SJCRH30 (cell line): ENCODE measurements at places on chromosomes 3 and 15.
A peak's percentile ranks its signal among the peaks of the same experiment; 100 is the strongest.

DNA sequence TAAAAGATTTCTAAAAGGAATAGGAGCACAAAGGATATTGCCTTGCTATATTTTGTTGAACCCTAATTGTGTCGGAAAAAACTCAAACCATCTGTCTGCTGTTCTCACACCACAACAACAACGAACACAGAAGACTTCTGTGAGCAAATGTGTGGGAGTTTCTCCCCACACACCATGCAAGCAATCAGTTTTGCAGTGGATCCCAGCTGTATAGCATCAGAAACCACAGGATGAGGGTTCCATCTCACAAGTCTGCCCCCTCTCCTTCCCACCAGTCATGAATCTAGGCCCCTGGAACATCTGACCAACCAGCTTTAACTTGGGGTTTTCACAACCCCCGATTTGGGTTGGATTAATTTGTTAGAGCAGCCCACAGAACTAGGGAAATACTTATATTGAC is 91.3 kb upstream of the SLC4A7 start:
- DNase-seq = no peak

DNA sequence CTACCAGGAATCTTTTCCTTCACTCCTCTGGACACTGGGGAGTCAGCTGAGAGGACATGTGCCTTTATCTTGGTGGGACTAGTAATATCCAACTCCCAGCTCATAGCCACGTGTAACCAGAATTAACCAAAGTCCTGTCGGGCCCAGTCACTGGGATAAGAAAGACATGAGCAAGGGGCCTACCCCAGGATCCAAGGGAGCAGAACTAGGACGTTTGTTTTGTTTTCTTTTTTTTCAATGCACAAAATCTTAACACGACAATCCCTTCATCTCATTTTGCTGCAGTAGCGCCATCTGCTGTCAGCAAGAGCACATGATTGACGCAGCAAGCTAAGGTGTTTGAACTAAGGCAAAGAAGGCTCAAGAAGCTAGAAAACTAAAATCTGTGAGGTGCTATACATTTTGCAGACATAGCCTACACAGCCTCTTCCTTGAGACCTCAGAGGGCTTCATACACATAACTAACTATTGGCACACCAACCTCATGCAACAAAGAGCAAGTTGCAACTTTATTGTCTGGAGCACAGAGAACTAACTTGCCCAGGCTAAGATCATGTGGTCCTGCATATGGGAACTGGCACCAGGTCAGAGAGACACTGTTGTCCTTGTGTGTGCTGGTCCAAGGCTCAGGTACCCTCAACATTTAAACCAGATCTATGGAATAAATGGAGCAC is 43.6 kb downstream of the RLBP1 start:
- peak; percentile 76 for DNase-seq

GRCh38 chr3:132535575-132536441 is 61.3 kb upstream of the ACKR4 start:
- peak; percentile 63 for DNase-seq

GRCh38 chr3:82157952-82158351 is 396.5 kb upstream of the GBE1 start:
- DNase-seq = no peak

DNA sequence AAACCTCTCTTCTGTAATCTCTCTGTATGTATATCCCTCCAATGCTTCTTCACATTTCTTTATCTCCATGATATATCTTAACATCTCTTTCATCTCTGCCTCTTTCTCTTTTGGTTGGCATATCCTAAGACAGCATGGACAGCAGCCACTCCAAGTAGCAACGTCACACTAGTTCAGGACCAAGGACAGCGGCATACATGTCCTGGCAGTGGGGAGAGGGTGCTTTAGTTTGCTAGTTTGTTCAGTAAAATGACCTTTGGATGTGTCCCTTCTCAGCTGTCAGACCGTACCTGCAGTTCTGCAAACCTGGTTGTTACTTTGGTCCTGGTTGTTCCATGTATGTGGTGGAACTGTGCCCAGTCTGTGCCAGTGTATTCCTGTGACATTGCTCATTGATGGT is 225.6 kb upstream of the ROPN1 start:
- DNase-seq = peak; percentile 75

- DNase-seq = peak; percentile 59
Observed at GRCh38 chr3:107927361-107928083, 163.3 kb downstream of the CD47 start.

GRCh38 chr3:160837394-160837980 is 81.5 kb downstream of the PPM1L start:
- DNase-seq = no peak

GRCh38 chr3:142319094-142319493 is 93.7 kb upstream of the GK5 start:
- DNase-seq = no peak

DNA sequence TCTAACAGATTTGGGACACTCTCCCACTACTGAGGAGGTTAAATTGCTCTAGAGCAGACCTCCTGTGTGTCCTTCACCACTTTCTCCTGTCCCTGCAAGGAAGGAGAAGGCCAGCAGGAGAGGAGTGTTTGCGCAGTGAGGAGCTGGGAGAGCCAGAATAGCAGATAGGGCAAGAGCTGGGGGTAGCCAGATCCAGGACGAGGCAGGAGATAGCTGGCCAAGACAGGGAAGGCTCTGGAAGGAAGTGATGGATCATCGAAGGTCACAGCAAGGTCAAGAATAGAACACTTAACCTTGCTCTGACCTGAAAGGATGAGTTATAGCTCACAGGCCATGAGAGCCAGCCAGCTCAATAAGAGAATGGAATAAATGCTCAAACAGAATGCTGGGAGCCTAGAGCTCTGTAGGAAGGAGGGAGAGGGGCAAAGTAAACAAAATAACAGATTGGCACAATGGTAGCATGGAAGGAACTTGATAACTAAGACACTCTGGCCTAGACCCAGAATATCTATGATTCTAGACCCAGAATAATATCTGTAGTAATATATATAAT is 37.5 kb upstream of the FSIP1 start:
- DNase-seq = no peak

DNA sequence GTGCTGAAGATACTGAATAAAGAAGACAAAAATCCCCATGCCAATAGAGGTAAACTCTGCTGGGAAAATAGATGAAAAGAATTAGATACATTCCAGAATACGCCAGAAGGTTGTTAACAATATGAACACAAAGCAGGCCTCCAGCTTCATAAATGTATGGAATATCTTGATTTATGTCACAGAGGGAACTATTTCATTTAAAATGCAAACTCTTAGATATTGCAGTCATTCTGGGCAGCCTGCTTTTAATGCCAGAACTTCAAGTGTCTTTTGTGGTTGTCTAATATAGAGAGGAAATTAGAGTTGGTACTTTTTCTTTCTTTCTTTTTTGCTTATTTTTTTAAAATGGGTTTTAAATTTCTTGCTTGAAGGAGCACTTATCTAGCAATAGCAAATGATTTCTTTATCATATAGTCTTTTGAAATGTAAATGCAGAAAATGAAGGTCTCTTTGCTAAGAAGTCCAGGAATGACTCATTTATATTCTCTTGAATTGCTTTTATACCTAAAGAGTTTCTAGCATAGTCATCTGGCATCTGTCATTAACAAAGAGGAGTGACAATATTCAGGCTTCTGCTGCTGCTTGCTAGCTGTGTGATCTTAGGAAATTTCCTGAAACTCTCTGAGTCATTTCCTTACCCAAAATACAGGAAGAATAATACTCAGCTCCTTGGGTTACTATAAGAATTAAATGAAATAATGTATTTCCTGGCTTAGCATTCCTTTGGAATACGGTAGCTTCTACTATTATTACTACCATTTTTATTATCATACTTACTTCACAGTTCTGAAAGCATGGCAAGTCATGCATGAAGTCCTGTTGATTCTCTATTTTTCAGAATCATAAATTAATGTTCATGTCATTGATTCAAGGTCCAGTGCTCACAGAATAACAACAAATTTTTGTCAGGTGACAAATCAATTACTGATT is 527.6 kb downstream of the DIPK2A start:
- DNase-seq = no peak

GRCh38 chr3:149763565-149764195 is 11.4 kb upstream of the COMMD2 start:
- DNase-seq = no peak

GRCh38 chr3:18376682-18377081 is 48.5 kb downstream of the SATB1 start:
- no peak for DNase-seq

DNA sequence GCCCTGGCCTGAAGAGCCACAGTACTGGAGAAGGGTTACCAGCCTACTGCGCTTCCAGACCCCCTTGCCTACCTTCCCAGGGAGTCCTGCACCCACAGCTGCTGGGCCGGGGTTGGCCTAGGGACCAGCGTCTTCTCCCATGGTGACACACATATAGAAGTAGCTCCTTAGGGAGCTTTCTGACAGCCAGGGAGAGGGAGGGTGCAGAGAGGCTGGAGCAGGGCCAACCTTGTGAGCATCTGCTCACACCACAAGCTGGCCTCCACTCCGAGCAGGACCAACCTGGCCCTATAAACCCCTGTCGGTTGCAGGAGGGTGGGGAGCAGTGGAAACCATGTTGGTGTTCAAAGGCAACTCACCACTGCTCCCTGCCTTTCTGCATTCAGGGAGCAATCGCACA is 35.2 kb downstream of the SRPRB start:
- no peak for DNase-seq

DNA sequence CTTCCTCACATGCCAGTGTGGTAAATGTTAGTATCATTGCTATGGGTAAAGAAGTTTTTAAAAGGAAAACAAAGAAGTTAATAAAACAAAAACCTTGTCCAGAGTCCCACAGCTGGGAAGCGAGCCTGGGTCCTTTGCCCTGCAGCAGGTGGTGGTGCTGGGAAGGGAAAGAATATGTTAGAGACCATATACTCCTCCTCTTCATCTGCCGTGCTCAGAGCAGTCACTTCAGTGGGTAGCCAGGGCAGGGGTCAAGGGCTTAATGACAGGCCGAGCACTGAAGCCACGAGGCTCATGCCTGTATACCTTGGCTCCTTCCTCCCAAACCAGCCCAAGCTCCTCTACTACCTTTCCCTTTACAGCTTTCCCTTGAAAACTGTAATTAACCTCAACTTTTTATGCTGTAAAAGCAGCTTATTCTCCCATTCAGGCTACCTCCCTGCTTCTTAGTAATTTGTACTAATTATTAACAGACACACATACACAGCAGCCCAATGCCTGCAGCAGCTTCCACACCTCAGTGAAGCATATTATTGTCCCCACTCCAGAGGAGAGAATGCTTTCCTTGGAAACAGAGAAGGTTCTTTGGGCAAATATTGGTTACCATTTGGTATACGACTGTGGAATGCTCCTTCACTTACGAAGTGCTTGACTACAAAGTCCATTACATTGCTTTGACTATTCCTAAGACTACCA is 362.1 kb downstream of the EPHB1 start:
- DNase-seq = no peak

DNA sequence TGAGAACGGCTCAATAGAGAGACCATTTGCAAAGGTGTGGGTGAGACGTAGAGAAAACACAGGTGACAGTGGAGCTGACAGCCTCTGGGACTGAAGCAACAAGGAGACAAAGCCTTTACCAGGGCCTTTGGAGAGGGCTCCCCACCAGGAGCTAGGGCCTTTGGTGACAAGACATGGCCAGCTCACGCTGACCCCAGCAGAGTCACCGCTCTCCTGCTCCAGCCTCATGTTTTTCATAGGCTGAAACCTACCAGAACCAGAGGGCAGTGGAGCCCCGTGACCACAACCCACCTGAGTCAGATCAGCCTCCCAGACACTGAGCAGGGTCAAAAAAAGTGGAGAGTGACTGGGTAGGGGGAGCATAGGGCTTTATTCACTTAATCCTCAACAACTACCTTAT is 214.7 kb downstream of the SHQ1 start:
- DNase-seq = no peak

DNA sequence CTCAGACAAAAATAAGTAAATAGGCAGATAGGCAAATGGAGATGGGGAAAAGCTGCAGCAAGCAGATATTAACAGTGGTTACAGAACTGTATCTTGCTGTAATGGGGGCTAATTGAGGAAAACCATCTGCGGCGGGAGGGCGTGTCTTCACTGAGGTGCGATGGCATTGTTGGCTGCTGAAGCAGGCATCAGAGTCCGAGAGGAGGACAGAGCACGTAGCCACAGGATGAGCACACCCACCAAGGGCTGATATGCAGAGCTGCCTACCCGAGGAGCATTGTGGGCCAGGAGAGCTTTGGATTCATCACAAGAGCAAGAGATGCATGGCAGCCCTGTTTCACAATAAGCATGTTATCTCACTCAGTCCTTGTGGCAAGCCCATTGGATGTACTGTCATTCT is 30.4 kb downstream of the CHRNA7 start:
- DNase-seq = no peak

GRCh38 chr3:111035902-111036301 is 35.7 kb upstream of the NECTIN3 start:
- DNase-seq = no peak

- DNase-seq = peak; percentile 51
Observed at GRCh38 chr15:71753346-71753745, 57.0 kb upstream of the NR2E3 start.

- no peak for DNase-seq
Observed at GRCh38 chr3:79047581-79047980, 720.2 kb downstream of the ROBO1 start.

- no peak for DNase-seq
Observed at GRCh38 chr3:33980252-33980651, 181.8 kb downstream of the PDCD6IP start.

DNA sequence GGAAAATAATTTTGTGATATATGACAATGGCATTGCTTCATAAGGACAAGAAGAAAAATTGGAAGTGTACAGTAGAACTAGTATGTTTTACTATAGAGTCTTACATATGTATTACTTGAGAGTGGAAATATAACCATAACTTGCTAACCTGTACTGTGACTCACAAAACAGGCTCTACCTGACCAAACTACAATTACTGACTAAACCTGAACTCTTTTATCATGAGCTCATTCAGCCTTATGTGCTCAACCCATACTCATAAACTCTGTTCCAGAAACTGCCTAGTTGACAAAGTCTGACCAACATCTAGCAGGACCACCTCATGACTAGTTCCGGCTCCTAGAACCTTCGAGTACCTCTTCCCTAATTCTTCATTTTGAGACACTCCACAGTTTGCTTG is 6.3 kb downstream of the CDIN1 start:
- no peak for DNase-seq

DNA sequence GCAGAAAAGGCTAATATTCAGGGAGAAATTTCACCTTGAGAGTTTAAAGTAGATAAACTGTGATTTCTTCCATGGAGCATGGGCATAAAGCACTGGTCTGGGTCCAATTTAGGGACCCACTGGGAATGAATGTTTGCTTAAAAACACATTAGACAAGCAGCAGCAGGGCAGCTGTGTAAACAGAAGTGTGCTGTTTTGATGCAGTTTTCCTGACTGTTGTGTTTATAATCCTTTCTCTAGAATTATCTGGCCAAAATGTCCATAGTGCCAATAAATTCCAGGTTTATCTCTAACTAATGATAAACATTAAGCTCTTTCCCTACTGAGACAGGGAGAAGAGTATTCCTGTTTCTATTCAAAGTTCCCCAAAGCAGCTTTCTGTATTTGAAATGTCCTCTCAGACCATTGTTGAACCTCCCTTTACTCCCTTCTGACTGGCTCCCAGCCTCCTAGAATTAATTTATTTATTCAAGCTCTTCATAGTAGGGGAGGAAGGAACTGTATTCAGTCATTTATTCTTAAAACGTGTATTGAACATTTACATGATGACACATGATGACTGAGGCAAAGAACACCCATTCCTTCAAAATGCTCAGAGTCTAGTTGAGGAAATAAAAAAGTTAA is 7.0 kb upstream of the TM4SF18 start:
- peak; percentile 43 for DNase-seq

- DNase-seq = no peak
Observed at GRCh38 chr3:184016169-184016570, 1.5 kb downstream of the ABCC5 start.
